Right atrium auricular region (tissue), 2 donors: ENCODE measurements at places on chromosomes 12 and 14.

GRCh38 chr12:99055299-99055698 is 410.2 kb downstream of the APAF1 start:
- no peak for DNase-seq

DNA sequence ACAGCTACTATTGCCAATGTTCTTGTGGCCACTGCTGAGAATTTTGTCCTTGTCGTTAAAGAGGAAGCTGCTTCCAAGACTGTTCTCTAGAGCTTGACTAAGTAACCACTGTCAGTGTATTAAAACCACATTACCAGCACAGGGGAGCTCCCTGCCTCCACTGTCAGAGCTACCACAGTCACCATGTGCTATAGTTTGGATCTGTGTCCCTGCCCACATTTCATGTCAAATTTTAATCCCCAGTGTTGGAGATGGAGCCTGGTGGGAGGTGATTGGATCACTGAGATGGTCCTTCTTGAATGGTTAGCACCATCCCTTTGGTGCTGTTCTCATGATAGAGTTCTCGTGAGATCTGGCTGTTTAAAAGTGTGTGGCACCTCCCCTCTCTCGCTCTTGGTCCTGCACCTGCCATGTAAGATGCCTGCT is 23.2 kb upstream of the RAP1B start:
- no peak for DNase-seq

GRCh38 chr14:77640756-77641533 is 24.5 kb upstream of the SPTLC2 start:
- DNase-seq, result no peak

GRCh38 chr14:98364961-98365360 is 907.0 kb downstream of the BCL11B start:
- no peak for DNase-seq

- peak; percentile 68 for DNase-seq
Observed at GRCh38 chr12:92439420-92439805, 263.4 kb upstream of the PLEKHG7 start.

GRCh38 chr12:114812858-114813761 is 129.1 kb upstream of the TBX3 start:
- DNase-seq, result no peak
